Mucosa of descending colon (tissue), 3 donors: ENCODE measurements at places on chromosomes 5 and 9.

GRCh38 chr5:54795284-54795683 is 190.1 kb downstream of the ESM1 start:
- no peak for DNase-seq

DNA sequence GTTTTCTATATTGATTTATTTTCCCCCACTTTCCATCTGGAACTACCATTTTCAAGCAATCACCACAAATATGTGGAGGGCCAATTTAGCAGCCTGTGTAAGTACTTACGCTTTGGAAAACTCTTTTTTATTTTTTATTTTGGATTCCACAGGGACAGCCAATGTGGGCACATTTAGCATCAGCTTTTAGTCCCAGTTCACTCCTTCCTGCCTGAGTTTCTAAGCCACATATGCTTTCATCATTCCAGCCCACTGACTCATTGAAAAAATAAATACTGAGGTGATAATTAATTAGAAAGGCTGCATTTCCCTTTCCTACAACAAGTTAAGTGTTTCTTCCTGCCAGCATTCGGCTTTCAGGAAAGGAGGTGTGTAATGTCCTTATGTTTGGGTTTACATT is 76.8 kb downstream of the TMEM167A start:
- no peak for DNase-seq

DNA sequence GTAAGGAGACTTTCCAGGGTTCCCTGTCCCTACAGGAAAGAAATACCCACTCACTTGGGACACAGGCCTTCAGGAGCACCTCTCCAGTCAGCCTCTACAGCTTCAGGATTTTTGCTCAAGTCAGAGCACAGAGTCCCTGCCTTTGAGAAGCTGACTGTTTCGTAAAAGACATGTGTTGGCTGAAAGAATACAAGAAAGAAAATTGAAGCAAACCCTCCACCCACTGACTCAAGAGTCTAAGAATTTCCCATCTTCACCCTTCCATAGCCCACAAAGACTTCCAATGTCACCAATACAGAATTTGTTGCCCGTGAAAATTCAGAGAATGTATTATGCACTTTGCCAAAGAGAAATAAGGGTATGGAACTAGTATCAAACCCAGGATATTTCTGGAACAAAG is 53.0 kb upstream of the ZNF622 start:
- DNase-seq: no peak

GRCh38 chr9:16329671-16330113 is 540.8 kb downstream of the BNC2 start:
- no peak for DNase-seq

DNA sequence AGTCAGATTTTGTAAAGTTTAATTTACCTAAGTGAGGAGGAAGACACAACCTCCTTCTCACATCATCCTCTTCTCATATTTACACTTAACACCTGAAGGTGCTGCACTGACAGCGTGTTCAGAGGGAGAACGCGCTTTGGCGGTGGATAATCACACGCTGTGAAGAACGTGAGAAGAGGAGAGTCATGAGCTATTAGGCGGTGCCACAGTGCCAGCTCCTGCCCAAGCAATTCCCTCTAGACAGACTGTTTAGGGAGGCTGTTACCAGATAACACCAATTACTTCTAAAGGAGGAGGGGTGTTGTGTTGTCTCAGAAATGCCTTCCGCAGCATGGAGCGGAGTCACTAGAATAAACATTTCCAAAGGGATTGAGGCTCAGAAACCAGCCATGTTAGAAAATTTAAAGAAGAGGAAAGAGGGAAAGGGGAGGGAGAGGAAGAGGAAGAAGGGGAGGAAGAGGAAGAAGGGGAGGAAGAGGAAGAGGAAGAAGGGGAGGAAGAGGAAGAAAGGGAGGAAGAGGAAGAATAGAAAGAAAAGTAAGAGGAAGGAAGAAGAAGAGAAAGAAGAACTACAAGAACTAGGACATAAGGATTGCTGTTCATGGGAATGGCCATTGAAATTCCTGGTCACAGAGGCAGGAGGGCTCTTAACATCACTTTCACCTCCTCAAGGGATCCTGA is 37.3 kb upstream of the WWC1 start:
- DNase-seq: no peak

DNA sequence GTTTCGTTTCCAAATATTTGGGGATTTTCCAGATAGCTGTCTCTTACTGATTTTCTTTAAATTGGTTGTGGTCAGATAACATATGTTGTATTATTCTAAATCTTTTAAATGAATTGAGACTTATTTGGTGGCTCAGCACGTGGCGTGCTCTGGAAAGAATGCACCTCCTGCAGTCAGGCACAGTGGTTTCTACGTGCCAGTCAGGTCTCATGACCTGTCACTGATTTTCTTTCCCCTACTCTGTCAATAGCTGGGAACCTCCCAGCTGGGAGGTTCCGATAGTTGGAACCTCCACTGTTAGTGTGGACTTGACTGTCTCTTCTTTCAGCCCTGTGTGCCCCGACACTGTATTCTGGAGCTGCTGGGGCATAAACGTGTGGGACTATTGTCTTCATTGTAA is 27.6 kb downstream of the TRIP13 start:
- no peak for DNase-seq

DNA sequence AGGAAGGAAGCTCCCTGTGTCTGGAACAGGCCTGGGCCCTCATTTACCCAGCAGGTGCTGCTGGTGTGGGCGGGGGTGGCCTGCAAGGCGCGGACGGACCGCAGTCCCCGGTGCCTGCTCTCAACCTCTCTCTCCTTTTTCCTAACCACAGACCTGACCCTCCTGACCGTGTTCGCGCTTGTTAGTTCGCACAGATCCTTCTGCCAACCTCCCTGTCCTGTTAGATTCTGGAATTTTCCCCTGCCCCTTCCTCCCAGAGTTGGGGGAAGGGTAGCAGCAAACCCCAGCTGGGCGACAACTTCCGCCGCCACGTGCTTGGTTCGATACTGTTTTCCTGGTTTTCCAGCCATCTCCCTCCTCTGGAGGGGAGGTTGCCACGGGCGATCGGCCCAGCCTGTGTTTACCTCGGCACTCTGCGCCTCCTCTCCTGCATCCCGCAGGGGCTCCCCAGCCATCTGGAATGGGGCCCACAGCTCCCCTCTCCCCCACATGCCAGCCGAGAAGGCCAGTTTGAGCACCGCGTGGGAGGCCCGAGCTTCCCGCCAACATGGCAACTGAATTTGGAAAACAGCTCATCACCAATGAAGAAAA is 70.8 kb upstream of the UNC5A start:
- DNase-seq: no peak

DNA sequence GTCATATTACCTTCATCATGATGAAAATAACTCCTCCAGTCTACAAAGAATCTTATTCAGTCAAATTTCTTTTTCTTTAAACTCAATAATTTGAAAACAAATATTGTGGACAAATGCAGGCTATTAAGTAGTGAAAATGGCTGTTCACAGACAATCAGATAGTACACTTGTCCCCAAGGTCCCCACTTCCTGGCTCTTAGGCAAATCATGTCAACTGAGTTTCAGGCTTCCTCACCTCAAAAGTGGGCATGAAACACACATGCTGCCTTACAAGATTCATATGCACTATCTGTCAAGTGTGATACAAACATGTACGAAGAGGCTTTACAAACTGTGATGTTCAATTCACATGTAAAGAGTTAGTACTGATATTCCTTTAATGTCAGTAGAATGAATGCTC is 385.2 kb upstream of the SEMA6A start:
- DNase-seq: no peak

- no peak for DNase-seq
Observed at GRCh38 chr5:109297900-109298299, 111.9 kb downstream of the PJA2 start.

- DNase-seq: peak; percentile 16
Observed at GRCh38 chr5:161549106-161549505, 2.6 kb upstream of the GABRB2 start.

- DNase-seq: no peak
Observed at GRCh38 chr5:176413255-176413565, 3.1 kb downstream of the CLTB start.

DNA sequence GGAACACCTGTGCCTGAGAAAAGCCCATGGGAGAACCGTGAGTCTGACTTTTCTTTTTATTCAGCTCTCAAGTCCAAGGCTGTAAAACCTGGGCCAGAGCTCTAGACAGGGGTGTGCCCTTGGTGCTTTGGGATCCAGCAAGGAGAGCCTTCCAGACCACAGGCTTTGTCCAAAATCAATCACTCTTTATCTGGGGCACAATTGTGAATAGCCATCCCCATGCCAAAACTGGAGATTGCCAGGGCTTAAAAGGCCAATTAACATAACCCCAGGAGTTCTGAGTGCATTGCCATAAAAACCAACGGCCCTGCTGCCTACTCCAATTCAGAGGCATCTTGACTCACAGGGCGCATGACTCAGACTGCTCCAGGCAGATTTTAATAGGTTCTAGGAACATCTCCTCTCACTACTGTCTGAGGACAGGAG is 391.8 kb downstream of the ARHGEF28 start:
- no peak for DNase-seq

DNA sequence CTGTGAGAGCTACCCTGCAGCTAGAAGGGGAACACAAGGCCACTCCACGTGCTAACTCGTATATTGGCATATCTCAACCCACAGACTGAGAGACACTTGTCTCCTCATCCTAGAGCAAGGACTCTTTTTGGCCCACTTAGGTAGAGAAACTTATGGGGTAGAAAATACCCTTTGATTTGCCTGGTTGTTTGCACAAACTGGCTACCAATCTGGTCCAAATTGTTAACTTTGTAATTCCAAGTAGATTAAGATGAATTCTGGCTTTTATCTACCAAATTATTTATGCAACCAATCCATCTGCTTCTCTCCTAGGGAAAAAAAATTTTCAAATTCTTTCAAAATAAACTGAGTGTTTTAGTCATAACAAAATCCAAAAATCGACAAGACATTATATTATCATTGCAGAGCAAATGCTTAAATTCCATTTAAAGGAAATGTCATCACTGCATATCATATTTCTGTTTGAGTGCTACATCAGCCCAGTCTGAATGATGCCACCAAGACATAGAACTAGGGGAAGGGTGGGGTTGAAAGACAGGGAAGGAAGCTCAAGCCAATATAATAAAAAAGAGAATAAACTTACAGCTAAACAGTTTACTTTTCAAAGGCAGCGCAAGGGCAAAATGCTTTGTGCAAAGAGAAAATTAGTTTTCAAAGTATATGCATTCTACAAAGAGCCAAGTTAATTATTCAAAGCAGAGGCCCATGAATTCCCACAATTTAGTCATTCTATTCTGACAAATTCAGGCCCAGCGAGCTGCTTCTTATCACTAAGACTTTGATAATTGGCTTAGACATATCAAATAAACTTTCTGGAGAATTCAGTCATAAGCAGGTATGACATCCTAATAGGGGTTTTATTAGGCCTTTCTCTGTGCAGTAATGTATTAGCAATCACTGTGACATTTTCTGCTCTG is 198.0 kb downstream of the CAAP1 start:
- no peak for DNase-seq

GRCh38 chr5:98770209-98770910 is 3.1 kb upstream of the RGMB start:
- DNase-seq: peak; percentile 61

DNA sequence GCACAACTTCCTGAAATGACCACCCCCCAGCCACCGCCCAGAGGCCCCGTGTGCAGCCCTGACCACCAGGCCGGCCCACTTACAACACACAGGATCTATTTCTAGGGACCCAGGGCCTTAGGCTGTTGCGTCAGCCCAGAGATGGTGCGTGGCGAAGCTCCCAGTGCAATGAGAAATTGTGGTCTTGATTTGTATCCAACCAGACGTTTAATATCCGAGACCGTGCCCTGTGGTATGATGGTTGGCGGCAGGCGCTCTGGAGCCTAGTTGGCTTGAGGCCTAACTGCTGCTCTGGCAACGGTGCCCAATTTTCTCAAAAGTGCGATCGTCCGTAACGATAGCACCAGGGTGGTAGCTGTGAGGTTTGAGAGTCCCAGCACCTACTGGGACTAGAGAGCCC is 32.6 kb upstream of the SLC6A19 start:
- DNase-seq: no peak

- no peak for DNase-seq
Observed at GRCh38 chr5:133309166-133309795, 257.5 kb downstream of the HSPA4 start.

DNA sequence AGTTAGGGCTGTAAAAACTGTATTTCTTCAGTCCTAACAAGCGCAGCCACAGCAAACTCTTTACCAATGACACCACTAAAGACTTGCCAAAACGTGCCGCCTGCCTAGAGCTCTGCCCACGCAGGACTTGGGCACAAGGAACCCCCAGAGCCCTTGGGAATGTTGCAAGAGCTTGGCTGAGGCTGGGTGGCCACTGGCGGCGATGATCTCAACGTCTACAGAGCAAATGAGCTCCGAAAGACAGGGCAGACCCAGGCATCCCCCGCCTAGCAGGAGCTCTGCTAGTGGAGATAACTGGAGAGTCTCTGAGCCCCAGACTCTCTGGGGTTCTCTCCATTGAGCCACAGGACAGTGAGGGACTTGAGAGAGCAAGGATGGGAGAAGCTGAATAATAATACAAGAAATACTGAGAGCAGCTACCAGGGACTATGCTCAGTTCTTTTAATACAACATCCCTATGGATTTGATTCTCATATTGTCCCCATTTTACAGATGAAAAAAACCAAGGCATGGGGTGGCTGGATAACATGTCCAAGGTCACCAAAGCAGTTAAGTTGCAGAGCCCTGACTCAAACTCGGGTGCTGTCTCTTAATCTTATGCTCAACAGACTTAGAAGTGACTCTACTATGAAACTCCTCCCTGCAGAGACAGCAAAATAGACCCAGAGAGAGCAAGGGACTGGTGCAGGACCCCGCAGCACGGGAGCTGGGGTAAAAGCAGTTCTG is 32.5 kb downstream of the SHB start:
- no peak for DNase-seq

- no peak for DNase-seq
Observed at GRCh38 chr5:80703291-80703690, 48.5 kb upstream of the DHFR start.

DNA sequence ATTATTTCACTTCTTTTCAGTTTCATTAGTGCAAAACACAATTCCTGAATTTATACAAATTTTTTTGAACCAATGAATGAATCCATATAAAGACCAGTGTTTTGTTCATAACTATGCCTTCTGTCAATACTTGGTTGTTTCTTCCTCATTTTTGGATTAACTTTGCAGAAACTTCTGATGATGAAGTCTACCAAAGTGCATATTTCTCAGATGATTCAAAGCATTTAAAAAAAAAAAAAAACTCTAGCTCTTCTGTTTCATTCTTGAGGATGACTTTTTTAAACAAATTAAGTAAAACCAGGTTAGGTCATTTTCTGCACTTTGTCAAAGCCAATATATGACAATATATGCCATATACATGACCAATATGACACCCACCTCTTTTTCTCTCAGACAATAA is 92.6 kb downstream of the CHSY3 start:
- no peak for DNase-seq

DNA sequence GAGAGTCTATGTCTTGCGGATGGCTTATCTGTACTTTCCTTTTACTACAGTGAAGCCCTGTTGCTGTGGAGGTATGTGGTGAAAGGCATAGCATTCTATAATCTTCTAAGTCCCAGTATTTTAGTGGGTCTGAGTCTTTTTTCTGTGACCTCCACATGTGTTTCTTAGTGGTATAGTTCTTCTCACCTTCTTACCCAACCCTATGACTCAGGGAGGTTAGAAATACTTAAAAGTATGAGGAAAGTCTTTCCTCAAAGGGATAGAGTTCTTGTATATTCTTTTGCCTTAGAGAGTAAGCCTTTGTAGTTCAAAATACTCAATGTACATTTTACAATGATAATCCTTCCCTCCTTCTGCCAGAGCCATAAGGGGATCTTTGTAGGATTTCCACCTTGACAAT is 621.9 kb upstream of the CTNND2 start:
- no peak for DNase-seq
